ENCODE measurements at places on chromosomes 2 and 18.

- no peak for DNase-seq
Measured at GRCh38 chr2:159859583-159859982, 61.6 kb upstream of the CD302 start.

GRCh38 chr2:104504331-104505073 lies 349.4 kb upstream of the POU3F3 start:
- no peak for DNase-seq

DNA sequence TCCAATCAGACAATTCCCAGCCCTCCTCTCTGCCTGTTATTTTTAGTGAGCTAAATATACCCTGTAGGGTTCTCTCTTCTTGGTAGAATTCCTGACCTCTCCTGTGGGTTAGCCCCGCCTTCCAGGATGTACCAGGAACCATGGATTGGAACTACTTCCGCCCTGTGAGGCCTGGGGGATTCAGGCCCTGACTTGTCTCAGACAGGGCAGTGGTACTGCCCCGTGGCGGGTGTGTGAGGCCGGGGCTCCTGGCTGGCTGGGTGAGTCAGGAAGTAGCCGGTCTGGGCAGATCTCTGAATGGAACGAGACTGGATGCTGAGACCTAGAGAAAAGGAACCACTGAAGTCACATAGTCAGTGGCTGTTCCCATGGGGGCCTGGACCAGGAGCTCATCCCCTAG lies 50.5 kb downstream of the DYSF start:
- no peak for DNase-seq

DNA sequence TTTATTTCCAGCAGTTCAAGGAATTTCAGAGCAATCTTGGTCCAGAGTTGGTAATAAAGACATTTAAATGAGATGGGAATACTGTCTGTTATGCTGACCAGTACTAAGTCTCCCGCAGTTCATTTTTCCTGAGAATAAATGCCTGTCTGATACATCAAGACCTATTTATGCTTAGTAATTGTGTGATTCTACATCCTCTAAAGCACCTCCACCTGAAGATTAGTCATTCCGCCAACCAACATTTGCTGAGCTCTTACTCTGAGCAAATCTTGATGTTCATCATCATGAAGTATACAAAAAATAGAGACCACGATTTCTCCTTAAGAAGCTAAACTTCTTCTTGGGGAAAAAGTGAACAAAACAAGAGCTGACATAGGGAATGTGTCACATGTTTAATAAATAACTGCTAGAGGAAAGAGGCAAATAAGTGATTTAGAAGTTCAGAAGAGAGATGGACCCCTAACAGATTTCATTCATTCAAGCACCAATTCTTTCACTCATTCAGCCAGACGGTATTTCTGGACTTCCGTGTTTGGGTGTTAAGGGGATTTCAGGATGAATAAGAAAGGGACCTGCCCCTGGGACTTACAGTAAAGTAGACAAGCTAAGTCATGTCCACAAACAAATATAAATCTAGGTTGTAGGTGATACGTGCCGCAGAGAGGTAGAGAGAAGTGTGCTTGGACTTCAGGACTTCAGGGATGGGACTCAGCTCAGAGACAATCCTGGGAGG lies 34.2 kb upstream of the PPP4R1 start:
- no peak for DNase-seq

GRCh38 chr2:215604606-215605005 lies 168.7 kb upstream of the FN1 start:
- no peak for DNase-seq

DNA sequence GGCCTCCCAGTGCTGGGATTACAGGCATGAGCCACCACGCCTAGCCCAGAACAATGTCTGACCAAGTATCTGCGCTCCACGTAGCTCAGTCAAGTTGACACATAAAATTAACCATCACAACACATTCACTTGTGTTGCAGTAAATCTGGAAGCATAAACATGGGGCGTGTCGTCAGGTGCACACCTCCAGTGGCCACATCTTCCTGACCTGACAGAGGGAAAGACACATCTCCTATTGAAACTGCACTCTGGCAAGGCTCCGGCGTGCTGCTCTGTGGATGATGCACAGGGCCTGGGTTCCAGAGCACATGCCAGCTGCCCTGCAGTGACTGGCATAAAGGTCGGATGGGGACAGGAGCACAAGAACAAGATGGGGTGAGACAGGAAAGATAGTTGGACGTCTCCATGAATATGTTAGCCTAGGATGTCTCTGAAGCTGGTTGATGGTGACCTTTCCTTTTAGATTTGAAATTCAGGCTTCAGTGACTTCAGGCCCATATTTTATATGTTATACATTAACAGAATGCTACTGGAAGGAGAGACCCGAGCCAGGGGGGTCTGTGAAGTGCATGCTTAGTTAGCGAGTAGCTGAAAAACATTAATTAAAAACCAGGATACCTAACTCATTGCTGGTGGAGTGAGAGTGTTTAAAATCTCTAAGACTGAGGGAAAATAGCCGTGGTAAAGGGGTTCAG lies 10.9 kb downstream of the IMPA2 start:
- DNase-seq, result no peak

- no peak for DNase-seq
Measured at GRCh38 chr2:238653431-238654109, 194.3 kb upstream of the TWIST2 start.

- DNase-seq, result no peak
Measured at GRCh38 chr2:197258580-197258979, 52.0 kb downstream of the ANKRD44 start.

- DNase-seq, result no peak
Measured at GRCh38 chr2:236830926-236831325, 254.8 kb upstream of the COPS8 start.
